ENCODE measurements at places on chromosomes 2 and 18. TPM values are rescaled to one million over a fixed set of nuclear protein-coding genes. Genes with fewer than 3 reads are reported as not detected.

Gene ASB18
- total RNA-seq = not detected

Gene COL4A3
- total RNA-seq = not detected

Gene MZT2A
- 216 TPM for total RNA-seq

Gene COBLL1
- 0.67 TPM for total RNA-seq

Gene CRYGC
- not detected for total RNA-seq

Gene PXDN
- 153 TPM for total RNA-seq

Measured in bronchus fibroblast of lung (primary cell).